ENCODE measurements at places on chromosomes 16 and 17.

- DNase-seq: no peak
Measured at GRCh38 chr17:17455173-17455572, 21.6 kb upstream of the MED9 start.

- no peak for DNase-seq
Measured at GRCh38 chr17:27282054-27282551, 11.8 kb upstream of the WSB1 start.

- no peak for DNase-seq
Measured at GRCh38 chr17:35449371-35449931, 885 bp upstream of the SLFN13 start.

- DNase-seq: no peak
Measured at GRCh38 chr17:70073310-70073709, 1.7 kb upstream of the KCNJ16 start.

- DNase-seq: no peak
Measured at GRCh38 chr17:68199837-68200688, 47.8 kb upstream of the AMZ2 start.

GRCh38 chr17:17425591-17425990 lies 51.2 kb upstream of the MED9 start:
- DNase-seq: no peak

GRCh38 chr17:62760059-62760944 lies 47.8 kb downstream of the MARCHF10 start:
- DNase-seq: no peak
